ENCODE measurements at places on chromosomes 5 and 9.

DNA sequence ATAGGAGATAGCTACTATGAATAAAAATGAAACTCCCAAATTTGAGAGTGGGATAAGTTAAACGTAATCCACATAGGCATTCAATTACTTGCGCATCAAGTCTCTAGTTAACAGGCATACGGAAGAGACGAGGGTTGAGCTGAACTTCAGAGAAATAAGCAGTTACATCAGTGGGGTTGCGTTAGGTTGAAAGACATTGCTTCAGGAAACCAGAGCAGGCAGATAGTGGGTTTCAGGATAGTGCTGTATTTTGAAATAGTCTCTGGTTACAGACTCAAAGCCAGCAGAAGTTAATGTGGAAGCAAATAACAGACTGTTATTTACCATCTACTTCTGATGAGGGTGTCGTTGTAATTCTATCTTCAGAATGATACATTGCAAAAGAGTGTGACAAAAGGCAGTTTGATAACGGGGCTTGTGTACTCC is 533.4 kb downstream of the PDE4D start:
- DNase-seq: no peak

- no peak for DNase-seq
These were observed 164.2 kb downstream of the ACTL7B start for GRCh38 chr9:108691614-108692013.

DNA sequence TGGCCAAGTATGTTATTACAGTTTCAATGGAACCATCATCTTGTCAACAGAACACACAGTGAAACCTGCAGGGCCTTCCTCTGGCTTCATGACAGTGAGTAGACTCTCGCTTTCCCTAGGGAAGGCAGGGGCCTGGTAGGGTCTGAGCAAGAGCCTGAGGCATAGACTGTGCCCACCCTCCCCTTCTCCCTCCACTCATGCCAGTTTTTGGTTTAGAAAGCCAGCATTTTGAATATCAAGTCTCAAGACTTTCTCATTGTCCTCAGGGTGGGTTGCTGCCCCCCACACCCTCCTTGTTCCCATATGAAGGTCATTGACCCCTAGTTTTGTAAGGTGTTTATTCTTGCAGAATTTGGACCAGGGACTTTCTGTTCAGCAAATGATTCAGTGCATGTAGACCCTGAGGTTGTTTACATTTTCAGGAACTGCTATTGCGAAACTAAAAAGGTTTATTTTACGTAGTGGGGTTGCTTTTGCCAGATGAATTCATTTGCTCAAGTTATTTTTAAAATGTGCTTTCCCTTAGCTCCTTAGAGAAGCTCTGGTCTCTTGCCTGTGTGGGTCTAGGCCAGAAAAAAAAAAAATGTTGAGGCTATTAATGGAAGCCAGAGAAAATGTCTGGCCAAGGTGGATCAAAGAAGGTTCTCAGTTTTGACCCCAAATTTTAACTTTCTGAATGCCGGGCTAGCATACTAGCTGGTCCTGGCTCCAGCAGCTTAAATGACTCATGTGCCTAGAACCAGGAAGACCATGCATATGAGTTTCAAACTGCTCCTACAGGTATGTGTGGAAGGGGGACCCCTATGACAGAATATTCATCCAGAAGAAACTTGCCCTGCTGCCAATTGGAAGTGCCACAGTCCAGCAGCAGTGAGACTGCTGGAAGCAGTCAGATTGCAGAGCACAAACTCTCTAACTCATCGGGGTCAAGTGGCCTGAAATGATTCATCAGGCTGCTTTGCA is 10.1 kb upstream of the MOB3B start:
- no peak for DNase-seq

DNA sequence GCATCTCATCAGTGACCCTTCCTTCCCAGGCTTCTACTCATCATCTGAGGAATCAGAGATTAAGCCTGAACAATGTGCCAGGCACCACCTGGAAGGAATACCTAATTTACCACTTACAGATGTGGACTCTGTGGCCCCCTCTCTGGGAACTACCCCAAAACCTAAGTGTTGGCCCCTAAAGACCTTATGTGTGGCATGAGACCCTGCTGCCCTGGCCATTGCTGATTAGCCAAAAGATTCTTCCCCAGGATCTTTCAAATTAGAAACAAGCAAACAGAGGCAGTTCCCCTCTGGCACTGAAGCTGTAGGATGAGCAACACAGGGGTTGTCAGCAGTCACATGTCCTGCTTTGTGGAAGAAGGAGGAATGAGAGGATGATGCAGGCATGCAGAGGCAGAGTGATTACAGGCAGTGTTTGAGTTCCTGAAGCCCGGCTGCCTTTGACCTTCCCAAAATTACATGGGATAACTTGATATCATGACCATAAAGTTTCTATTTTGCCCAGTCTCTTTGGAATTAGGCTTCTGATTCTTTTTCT is 10.6 kb downstream of the SPINK4 start:
- DNase-seq: no peak

DNA sequence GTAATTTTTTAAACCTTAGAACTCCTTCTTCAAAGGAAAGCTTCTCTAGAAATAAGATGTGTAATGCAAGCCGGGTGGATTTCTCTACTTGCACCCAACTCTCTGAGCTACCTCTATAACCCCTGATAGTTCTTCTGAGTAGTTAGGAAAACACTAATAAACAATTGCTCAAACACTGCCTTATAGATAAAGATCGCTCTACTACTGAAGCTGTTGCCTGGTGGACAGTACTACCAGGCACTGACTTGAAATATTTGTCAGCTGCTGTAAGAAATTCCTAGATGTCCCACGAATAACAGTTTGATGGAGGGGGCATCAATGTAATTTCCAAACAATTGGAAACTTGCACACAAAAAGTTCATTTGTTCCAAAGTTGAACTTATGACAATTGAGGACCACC is 42.0 kb downstream of the NR3C1 start:
- no peak for DNase-seq

DNA sequence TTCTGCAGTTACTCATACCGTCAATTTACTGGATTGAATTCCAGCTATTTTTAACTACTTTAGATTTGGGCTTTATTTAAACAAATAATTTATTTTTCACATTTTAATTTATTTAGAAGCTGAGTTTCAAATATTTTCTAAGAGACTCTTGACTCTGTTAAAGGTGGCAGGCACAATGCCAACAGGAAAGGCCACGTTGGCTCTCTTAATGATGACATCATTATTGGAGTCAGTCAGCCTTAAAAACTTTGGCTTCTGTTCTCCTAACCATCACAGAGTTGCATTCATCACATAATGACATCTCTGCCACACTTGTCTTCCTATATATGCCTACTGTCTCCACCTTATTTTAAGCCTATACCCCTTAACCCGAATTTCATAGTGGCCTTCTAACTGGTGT is 172.3 kb upstream of the PLPPR1 start:
- no peak for DNase-seq

- DNase-seq: no peak
These were observed 2.2 kb downstream of the ST6GALNAC6 start for GRCh38 chr9:127897193-127897692.

DNA sequence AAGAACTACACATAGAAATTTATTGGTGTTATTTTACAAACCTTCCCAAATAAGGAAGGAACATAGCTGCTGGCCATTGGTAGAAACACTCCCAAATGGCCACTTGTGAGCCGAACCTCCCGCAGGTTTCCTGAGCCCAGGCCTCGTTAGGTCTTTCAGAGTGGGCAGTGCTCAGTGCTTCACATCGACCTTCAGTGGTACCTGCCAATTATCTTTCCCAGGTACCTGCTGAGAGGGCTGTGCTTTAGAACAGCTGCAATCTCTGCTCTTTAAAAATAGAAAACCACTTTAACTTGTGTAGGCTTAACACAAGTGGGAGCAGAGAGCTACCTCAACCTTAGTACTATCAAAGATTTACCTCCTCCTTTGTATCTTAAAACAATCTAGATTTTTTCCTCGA is 334.1 kb downstream of the RFX3 start:
- no peak for DNase-seq

DNA sequence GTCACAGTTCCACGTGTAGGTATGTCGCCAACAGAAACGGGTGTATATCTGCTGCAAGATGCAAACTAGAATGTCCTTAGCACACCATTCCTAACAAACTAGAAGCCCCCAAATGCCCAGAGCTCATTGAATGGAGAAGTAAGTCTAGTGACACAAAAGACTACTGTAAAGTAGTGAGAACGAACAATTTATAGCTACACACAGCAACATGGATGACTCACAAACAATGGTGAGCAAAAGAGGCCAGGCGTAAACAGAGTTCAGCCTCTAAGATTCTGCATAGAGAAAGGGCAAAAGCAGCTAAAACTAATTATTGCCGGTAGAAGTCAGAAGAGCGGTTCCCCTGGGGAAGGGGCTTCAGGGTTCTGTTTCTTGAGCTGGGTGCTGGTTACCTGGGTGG is 74.7 kb downstream of the AMBP start:
- DNase-seq: no peak

DNA sequence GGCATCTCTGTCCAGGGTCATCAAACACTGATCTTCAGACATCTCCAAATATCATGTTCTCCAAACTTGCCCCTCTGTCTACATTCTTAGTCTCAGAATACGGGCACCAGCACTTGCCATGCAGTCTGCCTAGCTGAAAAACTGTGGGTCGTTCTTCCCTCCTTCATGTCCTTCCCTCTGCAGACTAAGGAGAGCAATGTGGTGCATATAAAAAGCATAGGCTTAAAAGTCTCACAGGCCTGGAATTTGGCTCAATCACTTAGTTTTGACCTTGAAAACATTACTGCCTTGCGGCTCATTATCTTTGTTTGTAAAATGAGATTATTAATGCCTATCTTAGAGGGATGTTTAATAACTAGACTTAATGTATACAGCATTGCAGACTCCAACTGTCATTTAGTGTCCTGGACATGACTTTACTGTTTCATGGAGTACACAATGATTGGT is 362.8 kb downstream of the NPR3 start:
- no peak for DNase-seq

GRCh38 chr9:82331079-82331478 is 342.5 kb downstream of the SPATA31D1 start:
- DNase-seq: no peak

DNA sequence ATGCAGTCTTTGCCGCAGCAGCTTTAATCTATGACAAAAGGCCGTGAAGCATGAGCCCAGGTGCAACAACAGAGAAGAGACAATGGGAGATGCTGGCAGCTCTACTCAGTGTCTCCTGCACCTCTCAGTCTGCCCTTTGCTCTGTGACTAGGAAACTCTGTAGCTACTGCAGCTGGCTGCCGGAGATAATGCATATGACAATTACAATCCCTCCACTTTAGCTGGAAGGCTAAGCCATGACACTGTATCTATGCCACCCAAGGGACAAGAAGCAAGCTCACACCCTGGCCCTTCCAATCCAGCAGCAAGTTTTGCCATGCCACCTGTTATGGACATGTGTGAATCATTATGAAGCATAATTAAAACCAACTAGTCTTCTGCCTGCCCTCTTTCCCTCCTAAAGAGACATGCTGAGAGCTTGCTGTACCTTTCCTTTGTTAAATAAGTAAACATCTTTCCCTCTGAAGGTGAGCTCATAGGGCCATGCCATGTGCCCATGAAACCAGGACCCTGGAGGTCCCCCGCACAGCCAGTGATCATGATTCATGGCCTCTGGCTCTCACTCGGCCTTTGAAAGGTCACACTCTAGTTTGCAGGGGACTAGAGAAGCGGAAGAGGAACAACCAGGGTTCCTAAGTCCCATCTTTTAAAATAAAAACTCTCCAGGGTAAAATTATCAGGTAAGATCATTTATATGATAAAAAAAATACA is 219.4 kb downstream of the SPOCK1 start:
- DNase-seq: no peak

GRCh38 chr9:113948891-113949570 is 72.9 kb downstream of the ZNF618 start:
- DNase-seq: no peak

DNA sequence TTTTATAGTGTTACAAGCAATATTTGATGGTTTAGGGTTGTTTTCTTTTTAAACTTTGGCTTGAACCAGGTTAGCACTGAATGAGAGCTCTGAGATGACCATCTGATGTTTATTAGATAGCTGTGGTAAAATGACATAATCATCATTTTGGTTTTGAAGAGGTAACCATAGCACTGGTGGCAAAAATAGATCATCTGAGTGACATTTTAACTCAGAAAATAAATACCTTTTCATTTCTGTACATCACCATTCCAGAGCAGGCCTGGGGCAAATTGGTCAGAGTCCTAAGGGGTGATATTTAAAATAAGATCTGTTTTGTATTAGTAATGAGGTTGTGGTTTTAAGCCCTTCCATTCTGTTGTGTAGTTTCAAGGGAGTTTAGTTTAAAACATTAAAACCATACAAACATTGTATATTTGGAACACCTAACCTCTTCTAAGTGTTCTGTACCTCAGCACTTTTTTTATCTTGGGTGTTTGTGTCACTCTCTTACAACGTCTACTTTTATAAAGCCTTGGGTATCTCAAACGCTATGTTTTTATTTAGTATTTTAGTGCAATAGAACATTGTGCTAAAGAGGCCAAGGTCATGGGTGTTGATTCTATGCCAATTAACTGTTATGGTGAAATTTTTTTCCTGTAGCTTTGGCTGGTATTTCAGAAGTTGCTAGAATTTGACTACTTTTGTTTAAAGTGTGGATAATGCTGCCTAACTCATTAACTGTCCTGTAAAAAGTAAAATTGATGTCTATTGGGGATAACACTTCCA is 166.1 kb downstream of the CD180 start:
- no peak for DNase-seq

DNA sequence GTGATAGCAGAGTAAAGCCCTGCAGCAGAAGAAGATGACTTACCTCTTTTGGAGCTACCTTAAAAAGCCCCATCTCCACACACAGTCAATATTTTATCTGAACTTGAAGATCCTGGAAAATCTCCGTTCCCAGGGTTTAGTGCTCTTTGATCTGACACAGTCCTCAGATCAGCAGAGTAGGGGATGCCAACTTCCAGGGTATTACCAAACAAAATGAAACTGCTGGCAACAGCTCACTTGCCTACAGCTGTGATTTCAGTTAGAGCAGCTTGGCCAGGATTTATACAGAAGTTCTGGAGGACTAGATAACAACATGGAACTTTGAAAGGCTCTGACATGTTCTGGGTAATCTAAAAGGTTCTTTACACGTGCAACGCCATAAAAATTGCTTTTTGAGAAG is 1537.8 kb upstream of the ACO1 start:
- no peak for DNase-seq

DNA sequence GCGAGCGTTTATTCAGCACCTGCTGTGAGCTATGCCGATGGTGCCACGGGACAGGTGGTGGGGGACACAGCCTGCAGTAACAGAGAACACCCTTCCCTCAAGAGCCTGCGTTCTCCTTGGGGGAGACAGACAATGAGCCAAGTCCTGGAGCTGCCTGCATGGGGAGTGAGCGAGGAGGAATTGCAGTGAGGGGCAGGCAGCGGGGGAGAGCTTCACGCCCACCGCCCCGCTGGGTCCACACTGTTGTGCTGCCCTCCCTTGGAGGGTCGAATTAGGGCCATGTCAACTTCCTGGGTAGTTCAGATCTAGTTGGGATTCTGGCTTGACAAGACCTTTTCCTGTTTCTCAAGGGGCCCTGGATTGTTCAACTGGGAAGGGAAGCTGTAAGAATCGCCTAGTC is 55.5 kb upstream of the N4BP3 start:
- no peak for DNase-seq

- no peak for DNase-seq
These were observed 431.2 kb downstream of the AGTPBP1 start for GRCh38 chr9:85310573-85310972.
